ENCODE measurements at places on chromosomes 6 and 20. TPM values are rescaled to one million over a fixed set of nuclear protein-coding genes. Genes with fewer than 3 reads are reported as not detected.
A peak's percentile ranks its signal among the peaks of the same experiment; 100 is the strongest.

- DNase-seq = no peak
- H3K4me1 ChIP-seq = peaks cover 23% of the 10 kb centered on the region
- H3K4me3 ChIP-seq = no peak overlapping the region
- H3K27me3 ChIP-seq = no peaks in the 10 kb centered on the region
Measured at GRCh38 chr6:170423814-170424603, 117.5 kb downstream of the FAM120B start.

DNA sequence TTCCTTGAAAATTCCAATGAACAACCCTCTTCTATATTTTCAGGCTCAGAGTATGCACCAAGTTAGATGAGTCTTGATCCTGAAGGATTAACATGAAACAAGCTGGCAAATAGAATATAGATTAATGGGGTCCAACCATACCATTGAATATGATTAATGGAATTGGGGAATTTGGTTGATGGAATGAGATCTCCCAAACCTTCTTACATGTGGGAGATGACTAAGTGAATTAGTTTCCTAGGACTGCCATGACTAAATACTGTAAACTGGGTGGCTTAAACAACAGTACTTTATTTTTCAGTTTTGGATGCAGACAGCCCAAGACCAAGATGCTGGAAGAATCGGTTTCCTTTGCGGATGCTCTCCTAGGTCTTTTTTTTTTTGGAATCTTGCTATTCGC is 347.0 kb downstream of the QKI start:
- H3K4me1 ChIP-seq = peaks cover 23% of the 10 kb centered on the region
- H3K4me3 ChIP-seq = no peak overlapping the region
- no peak for DNase-seq
- H3K27ac ChIP-seq = no peak overlapping the region

DNA sequence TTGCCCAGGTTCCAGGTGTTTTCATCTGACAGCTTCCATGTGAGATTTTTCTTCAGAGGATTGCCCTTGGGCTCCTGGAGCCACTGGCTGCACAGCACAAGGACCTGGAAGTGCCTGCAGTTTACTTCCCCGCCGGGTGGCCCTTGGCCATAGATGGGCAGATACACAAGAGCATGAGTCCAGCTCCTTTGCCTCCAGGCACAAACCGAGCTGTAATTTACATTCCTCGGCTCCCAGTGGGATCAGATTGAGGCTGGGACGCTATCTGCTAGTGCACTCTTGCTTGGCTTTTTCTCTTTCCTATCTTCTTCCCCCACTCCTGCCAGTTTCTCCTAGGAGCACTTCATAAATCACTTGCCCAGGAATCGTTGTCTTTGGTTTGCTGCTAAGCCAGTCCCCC is 85.4 kb upstream of the RALY start:
- no peak overlapping the region for H3K27ac ChIP-seq
- H3K4me1 ChIP-seq = peaks cover 30% of the 10 kb centered on the region
- no peak for DNase-seq
- H3K36me3 ChIP-seq = peaks cover 3% of the 10 kb centered on the region
- peaks cover 9% of the 10 kb centered on the region for H3K27me3 ChIP-seq
- no peak overlapping the region for H3K4me3 ChIP-seq

The CRIP3 gene
- 2.0 TPM for total RNA-seq

The PSORS1C1 gene
- total RNA-seq = not detected

- DNase-seq = no peak
- peaks cover 6% of the 10 kb centered on the region for H3K4me1 ChIP-seq
- H3K27ac ChIP-seq = no peak overlapping the region
- peaks cover 76% of the 10 kb centered on the region for H3K27me3 ChIP-seq
- H3K4me3 ChIP-seq = peak overlapping the region; percentile 36
Measured at GRCh38 chr6:166165558-166166313, 1.9 kb downstream of the TBXT start.

GRCh38 chr6:139531148-139532115 is 157.0 kb upstream of the CITED2 start:
- no peak overlapping the region for H3K27ac ChIP-seq
- no peak overlapping the region for H3K4me3 ChIP-seq
- peaks cover 21% of the 10 kb centered on the region for H3K4me1 ChIP-seq
- peaks cover 4% of the 10 kb centered on the region for H3K36me3 ChIP-seq

- H3K4me3 ChIP-seq = no peak overlapping the region
- DNase-seq = no peak
- H3K36me3 ChIP-seq = no peaks in the 10 kb centered on the region
- H3K27ac ChIP-seq = peak overlapping the region; percentile 30
- no peaks in the 10 kb centered on the region for H3K27me3 ChIP-seq
- H3K4me1 ChIP-seq = peaks cover 42% of the 10 kb centered on the region
Measured at GRCh38 chr6:111844921-111845320, 28.3 kb downstream of the FYN start.

- H3K36me3 ChIP-seq = peaks cover 29% of the 10 kb centered on the region
- H3K27ac ChIP-seq = no peak overlapping the region
- no peak for DNase-seq
Measured at GRCh38 chr6:79203753-79204253, 30.7 kb downstream of the HMGN3 start.

GRCh38 chr6:37277001-37277409 is 19.1 kb upstream of the TMEM217 start:
- peaks cover 6% of the 10 kb centered on the region for H3K36me3 ChIP-seq
- H3K4me1 ChIP-seq = no peaks in the 10 kb centered on the region
- no peak overlapping the region for H3K4me3 ChIP-seq
- H3K27me3 ChIP-seq = no peaks in the 10 kb centered on the region
- DNase-seq = no peak

The AVP gene
- total RNA-seq = not detected

DNA sequence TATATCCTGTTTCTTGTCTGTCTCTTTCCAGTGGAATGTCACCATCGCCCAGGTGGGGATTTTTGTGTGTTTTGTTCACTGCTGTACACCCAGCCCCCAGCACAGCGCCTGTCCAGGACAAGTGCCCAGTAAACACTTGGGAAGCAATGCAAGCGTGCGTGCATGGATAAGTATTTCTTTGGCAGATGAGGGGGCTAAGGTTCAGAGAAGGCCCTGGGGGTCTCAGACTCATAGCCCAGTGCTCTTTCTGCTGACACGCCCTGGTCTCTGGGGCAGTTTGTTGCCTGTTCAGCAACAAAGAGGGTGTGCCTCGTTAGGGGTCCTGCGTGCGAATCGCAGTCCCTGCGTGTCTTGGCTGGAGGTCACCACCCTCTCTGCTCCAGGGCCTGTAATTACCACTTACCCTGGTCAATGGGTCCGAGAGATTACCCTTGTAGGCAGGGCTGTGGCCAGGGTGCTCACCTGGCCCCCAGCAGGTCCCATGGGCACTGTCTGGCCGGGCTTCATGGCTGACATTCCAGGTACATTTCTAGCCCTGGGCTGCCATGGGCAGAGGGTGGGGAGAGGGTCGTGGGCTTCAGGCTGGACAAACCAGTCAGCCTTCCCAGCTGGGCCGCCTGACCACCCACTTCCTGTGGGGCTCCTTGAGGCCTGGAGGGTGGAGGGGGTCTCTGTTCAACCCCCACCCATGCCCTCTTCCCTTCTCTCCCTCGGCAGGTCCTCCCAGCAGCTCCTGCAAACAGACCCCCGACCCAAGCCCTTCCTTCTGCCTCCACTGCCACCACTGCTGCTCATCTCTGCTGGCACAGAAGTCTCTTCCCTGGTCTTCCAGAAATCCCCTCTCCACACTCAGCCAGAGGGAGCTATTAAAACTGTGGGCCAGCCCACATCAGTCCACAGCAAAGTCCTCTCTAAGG is 87.1 kb downstream of the CEBPB start:
- H3K36me3 ChIP-seq = no peaks in the 10 kb centered on the region
- no peak overlapping the region for H3K4me3 ChIP-seq
- no peak for DNase-seq
- H3K4me1 ChIP-seq = peaks cover 8% of the 10 kb centered on the region

DNA sequence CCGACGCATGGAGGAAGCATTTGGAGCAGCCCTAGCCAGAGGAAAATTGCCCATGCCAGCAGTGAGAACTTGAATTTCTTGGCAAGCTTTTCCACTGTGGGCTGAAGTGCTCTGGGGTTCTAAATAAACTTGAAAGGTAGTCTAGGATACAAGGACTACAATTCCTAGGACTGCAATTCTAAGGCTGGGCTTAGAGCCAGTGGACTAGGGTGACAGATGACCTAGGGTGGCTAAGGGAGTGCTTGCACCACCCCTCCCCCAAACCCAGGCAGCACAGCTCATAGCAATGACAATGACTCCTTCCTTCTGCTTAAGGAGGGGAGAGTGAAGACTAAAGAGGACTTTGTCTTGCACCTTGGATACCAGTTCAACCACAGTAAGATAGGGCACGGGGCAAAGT is 122.3 kb downstream of the THBS2 start:
- H3K36me3 ChIP-seq = no peaks in the 10 kb centered on the region
- no peak overlapping the region for H3K27ac ChIP-seq
- no peaks in the 10 kb centered on the region for H3K4me1 ChIP-seq
- no peak for DNase-seq
- no peaks in the 10 kb centered on the region for H3K27me3 ChIP-seq

- no peaks in the 10 kb centered on the region for H3K27me3 ChIP-seq
- DNase-seq = no peak
- no peaks in the 10 kb centered on the region for H3K36me3 ChIP-seq
- H3K4me3 ChIP-seq = no peak overlapping the region
- H3K4me1 ChIP-seq = peaks cover 19% of the 10 kb centered on the region
- no peak overlapping the region for H3K27ac ChIP-seq
Measured at GRCh38 chr6:105511639-105512038, 108.8 kb upstream of the PREP start.

The CLIC1 gene
- total RNA-seq = 305 TPM

DNA sequence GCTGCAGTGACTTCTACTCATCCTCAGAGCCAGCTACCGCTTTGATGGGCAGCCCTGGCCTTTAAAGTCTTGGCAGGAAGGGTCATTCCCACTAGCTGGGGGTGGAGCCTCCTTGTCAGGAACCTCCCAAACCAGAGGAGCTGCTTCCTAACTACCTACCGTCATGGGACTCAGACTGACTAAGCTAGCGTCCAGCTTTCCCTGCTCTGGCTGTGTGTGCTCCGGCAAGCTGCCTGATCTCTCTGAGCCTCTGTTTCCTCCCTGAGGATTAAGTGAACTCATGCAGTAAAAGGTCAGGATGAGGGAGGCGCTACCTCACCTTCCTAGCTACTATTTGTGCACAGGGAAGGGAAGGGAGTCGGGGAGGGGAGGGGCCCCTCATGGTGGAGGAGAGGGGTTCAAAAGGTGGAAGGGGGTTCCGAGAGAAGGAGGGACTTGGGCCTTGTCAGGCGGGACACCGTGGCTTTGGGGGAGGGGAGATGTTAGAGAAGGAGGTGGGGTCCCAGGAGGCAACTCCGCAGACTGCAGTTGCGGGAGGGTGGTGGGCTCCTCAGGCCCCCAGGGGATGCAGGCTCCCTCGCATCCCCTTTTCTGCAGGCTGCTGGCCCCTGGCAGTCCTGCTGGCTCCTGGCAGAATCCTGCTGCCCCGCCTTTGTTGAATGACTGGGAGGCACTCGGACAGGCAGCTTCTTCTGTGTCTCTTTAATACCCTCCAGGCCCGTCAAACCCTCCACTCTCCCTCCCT is 9.8 kb downstream of the DUSP15 start:
- H3K36me3 ChIP-seq = no peaks in the 10 kb centered on the region
- no peak for DNase-seq
- H3K4me3 ChIP-seq = peak overlapping the region; percentile 78
- H3K4me1 ChIP-seq = peaks cover 29% of the 10 kb centered on the region
- H3K27ac ChIP-seq = no peak overlapping the region

- no peaks in the 10 kb centered on the region for H3K36me3 ChIP-seq
- DNase-seq = no peak
- no peak overlapping the region for H3K27ac ChIP-seq
- H3K27me3 ChIP-seq = no peaks in the 10 kb centered on the region
- H3K4me1 ChIP-seq = peaks cover 48% of the 10 kb centered on the region
- H3K4me3 ChIP-seq = no peak overlapping the region
Measured at GRCh38 chr6:111845441-111845871, 27.8 kb downstream of the FYN start.

The GPR63 gene
- total RNA-seq = 6.0 TPM

- H3K27me3 ChIP-seq = no peaks in the 10 kb centered on the region
- H3K4me1 ChIP-seq = peaks cover 18% of the 10 kb centered on the region
- DNase-seq = no peak
- no peak overlapping the region for H3K4me3 ChIP-seq
- H3K27ac ChIP-seq = no peak overlapping the region
- peaks cover 3% of the 10 kb centered on the region for H3K36me3 ChIP-seq
Measured at GRCh38 chr6:151010071-151010470, 144.6 kb downstream of the MTHFD1L start.

- no peak for DNase-seq
- H3K27ac ChIP-seq = no peak overlapping the region
- no peaks in the 10 kb centered on the region for H3K4me1 ChIP-seq
- no peak overlapping the region for H3K4me3 ChIP-seq
- no peaks in the 10 kb centered on the region for H3K27me3 ChIP-seq
- no peaks in the 10 kb centered on the region for H3K36me3 ChIP-seq
Measured at GRCh38 chr6:2376429-2377355, 131.3 kb upstream of the GMDS start.

The WFDC5 gene
- total RNA-seq = not detected

DNA sequence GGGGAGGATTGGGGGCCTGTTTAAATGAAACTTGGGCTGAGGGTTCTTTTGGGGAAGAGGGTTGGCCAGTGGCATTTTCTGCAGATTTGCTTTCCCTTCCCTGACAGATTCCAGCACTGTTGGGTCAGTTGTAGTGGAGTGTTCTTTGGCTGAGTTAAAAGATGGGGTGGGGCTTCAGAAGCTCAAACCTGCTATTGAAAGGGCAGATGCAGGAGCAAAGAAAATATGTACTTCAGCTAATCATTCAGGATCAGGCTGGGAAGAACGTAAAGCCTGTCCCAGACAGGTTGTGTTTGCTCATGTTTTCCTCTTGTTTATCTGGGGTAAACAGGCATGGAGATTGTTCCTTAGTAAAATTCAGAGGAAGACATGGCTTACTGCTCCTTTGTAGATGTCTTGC is 2.5 kb downstream of the SASH1 start:
- H3K4me1 ChIP-seq = peaks cover 62% of the 10 kb centered on the region
- H3K36me3 ChIP-seq = peaks cover 9% of the 10 kb centered on the region
- H3K4me3 ChIP-seq = peak overlapping the region; percentile 89
- peak overlapping the region; percentile 1 for H3K27ac ChIP-seq
- H3K27me3 ChIP-seq = no peaks in the 10 kb centered on the region
- no peak for DNase-seq

The PDCD2 gene
- total RNA-seq = 73.3 TPM

The LAMA2 gene
- total RNA-seq = 0.47 TPM

The EEF1A1 gene
- 11,975 TPM for total RNA-seq

GRCh38 chr20:7980332-7981046 is 39.1 kb downstream of the TMX4 start:
- H3K27ac ChIP-seq = no peak overlapping the region
- DNase-seq = peak; percentile 2
- H3K36me3 ChIP-seq = peaks cover 8% of the 10 kb centered on the region
- H3K27me3 ChIP-seq = no peaks in the 10 kb centered on the region
- H3K4me3 ChIP-seq = no peak overlapping the region
- H3K4me1 ChIP-seq = peaks cover 14% of the 10 kb centered on the region

DNA sequence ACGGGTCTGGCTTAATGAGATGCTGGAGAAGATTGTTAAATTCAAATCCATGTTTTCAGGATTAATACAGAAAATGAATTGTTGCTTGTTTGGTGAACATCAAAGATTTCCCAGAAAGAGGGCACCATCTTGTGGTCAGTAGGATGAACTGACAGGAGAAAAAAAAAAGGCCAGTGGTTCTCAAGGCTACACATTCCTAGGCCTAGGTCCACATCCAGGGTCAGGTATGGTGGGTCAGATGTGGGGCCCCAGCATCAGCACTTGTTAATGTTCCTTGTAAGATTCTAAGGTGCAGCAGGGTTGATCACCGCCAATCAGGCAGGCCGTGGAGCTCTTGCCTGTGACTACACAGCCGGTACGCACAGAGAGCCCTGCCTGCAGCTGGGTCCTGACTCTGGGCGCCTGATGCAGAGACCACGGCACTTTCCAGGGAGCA is 34.0 kb upstream of the FOXO3 start:
- no peak overlapping the region for H3K4me3 ChIP-seq
- no peaks in the 10 kb centered on the region for H3K27me3 ChIP-seq
- DNase-seq = no peak
